ENCODE measurements at places on chromosomes 5 and 9.

DNA sequence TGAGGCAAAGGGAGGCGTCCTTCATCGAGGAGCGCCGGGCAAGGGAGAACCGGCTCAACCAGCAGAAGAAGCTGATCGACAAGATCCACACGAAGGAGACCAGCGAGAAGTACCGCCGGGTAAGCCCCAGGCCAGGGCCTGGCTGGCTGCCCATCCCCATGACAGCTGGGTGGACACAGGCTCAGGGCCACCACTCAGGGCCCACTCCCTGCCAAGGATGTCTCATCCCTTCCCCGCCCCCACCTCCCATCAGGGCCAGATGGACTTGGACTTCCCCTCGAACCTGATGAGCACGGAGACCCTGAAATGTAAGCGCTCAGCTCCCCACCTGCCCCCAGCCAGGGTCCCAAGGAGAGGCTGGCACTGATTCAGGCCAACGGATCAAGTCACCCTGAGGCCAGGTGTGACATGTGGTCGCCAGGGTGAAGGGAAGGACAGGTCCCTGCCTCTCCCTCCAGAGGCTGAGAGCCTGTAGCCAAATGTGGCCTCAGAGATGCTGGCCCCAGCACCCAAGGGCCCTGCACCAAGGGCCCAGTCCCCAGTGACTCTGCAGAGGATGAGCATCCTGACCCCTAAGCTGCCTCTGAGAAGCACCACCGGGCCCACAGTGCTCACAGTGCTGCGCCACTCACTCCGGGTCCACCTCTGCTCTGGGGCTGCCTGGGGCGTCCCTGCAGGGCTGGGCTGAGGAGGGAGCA, 3.1 kb upstream of the RABL6 start:
- DNase-seq, result no peak

GRCh38 chr5:158722940-158723339, 376.8 kb downstream of the EBF1 start:
- DNase-seq, result no peak

GRCh38 chr5:147223948-147224791, 10.7 kb upstream of the STK32A start:
- no peak for DNase-seq

GRCh38 chr9:10268531-10269485, 344.0 kb downstream of the PTPRD start:
- peak; percentile 7 for DNase-seq

- no peak for DNase-seq
Observed at GRCh38 chr9:132641216-132641615, 28.6 kb downstream of the DDX31 start.

DNA sequence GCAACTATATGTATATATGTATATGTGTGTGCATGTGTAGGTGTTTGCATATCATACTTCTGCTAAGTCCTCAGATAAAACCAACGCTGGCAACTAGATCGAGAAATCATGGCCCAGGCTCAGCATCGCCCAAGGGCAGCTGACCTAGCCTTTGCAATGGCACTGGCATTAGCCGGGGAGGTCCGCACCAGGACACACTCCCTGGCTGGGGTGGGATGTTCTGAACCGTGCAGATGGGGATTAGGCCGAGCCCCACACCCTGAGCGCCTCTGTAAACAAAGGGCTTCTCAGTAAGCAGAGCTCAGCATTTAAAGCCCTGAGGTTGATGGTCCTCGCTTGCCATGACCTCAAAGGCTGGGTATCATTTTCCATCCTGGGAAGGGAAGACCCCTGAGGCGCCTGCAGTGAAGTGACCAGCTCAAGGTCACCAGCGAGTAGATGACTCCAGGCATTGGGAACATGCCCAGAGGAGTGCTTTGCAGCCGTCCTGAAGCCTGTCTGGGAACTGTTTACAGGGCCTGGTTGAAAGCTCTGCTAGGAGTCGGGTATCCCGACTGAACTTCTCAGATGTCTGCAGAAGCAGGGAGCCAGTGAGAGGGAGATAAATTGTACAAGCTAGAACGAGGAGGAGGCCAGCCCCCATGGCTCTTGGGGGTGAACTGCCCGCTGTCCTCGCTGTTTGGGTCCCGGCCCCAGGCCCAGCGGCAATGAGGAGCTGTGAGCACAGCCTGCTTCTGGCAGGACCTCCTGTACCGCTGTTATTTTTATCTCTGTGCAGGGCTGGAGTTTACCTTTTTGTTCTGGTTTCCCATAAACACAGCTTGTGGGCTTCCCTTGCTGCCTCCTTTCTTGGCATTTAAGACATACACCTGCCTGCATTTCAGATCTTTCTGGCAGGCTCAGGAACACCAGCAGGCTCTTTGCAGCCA, 18.4 kb downstream of the GADD45G start:
- no peak for DNase-seq

GRCh38 chr9:22650946-22651345, 204.3 kb downstream of the DMRTA1 start:
- no peak for DNase-seq

- no peak for DNase-seq
Observed at GRCh38 chr9:125649315-125649714, 57.7 kb downstream of the MAPKAP1 start.
